ENCODE measurements at places on chromosomes 1 and 21.

- DNase-seq: no peak
These were observed 31.7 kb downstream of the JAM2 start for GRCh38 chr21:25670726-25671125.

GRCh38 chr1:229035748-229036082, 235.2 kb upstream of the RAB4A start:
- no peak for DNase-seq

- DNase-seq: no peak
These were observed 3.2 kb upstream of the MAP1LC3C start for GRCh38 chr1:242002072-242002471.

- DNase-seq: no peak
These were observed 1.1 kb downstream of the ADGRL2 start for GRCh38 chr1:81801651-81802456.

DNA sequence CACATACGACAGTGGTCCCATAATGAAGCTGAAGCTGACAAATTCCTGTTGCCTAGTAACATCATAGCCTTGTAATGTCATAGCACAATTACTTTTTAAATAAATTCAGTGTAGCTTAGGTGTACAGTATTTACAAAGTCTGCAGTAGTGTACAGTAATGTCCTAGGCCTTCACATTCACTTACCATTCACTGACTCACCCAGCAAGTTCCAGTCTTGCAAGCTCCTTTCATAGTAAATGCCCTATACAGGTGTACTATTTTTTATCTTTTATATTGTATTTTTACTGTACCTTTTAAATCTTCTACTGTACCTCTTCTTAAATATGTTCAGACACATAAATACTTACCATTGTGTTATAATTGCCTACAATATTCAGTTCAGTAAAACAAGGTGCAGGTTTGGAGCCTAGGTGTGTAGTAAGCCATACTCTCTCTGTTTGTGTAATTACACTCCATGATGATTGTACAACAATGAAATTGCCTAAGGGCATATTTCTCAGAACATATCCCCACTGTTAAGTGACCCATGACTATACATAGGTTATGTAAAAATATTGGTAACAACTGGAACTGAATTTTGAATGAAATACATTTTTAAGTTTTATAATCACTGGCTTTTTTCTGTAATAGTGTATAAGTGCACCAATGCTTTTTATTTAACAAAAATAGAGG, 33.5 kb upstream of the ADAM30 start:
- no peak for DNase-seq

GRCh38 chr21:23247334-23247733, 2249.1 kb downstream of the NCAM2 start:
- no peak for DNase-seq

GRCh38 chr1:205454903-205455335, 926 bp downstream of the BLACAT1 start:
- DNase-seq: no peak

DNA sequence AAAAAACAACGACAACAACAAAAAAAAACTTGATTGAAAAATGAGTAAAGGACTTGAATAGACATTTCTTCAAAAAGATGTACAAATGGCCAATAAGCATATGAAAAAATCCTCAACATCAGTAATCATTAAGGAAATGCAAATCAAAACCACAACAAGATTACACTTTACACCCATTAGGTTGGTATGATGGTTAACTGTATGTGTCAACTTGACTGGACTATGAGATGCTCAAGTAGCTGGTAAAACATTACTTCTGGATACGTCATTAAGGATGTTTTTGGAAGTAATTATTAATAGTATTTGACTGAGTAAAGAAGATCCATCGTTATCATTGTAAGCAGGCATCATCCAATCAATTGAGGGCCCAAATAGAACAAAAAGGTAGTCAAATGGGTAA, 34.9 kb upstream of the LYPLAL1 start:
- DNase-seq: no peak
